ENCODE measurements at places on chromosomes 16 and 17.

DNA sequence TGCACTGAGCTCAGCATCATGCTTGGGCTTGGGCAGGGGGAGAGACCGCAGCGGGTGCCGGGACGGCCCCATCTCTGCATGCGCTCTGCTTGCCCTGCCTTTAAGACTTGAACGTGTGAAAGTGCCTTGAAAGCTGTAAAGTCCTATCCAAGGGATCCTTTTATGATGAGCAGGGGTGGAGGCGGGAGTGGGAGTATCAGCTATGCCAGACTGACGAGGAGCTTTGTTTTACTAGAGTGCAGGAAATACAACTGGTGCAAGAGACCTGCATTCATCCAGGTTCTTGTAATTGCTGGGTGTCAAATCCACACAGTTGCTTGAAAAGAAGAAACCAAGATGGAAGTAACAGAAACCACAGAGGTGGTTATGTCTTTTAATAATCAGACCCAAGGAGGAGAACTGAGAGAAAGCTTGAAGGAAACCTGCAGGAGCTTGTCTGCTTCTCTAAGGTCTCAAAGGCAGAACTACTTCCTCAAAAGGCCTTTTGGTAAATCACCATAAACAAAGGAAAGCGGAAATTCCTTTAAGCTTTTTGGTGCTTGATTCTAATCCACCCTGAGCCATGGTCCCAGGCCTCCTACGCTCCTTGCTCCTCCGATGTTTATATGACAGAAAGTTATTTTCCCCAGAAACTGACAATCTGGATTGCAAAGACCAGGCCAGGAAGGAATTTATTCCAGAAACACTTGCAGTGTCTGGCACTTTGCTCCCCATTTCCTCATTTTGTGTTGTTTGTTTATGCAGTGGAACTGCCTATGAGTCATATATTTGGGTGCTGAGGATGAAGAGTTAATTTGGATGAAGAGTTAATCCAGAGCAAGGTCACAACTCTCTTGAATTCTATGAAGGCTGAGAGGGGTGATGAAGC, 51.3 kb upstream of the FBXO47 start:
- peak; percentile 12 for DNase-seq

- no peak for DNase-seq
Observed at GRCh38 chr16:840561-841454, 40.3 kb upstream of the GNG13 start.

GRCh38 chr16:1363501-1364041, 11.8 kb downstream of the GNPTG start:
- DNase-seq = no peak

DNA sequence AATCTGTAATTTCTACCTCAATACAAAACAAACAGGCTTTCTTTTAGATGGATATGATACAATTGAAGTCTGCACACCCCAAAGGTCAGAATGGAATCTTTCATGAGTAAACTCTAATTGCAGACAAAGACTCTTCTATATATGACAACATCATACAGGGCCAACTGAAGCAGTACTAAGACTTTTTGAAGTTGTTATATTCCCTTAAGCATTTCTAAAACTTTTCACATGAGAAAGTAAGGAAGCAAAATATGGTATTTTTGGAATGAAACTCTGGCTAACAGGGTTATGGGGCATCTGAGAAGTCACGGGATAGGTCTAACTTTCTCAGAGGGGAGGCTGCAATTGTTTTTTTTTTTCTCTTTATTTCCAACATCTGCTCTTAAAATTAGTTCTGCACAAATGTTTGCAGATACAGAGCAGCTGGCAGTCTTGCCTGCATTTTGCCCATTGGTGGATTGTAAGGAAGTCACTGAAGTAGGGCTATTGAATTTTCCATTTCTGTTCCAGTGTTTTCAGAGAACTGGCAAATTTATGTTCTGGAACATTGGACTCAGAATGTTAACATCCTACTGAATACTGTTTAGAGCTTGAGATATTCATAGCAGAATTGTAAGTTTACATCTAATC, 59.1 kb downstream of the SSH2 start:
- DNase-seq = no peak

GRCh38 chr17:68972119-68972704, 17.0 kb upstream of the ABCA8 start:
- DNase-seq = no peak

- DNase-seq = no peak
Observed at GRCh38 chr17:32492648-32493289, 6.0 kb downstream of the CDK5R1 start.

DNA sequence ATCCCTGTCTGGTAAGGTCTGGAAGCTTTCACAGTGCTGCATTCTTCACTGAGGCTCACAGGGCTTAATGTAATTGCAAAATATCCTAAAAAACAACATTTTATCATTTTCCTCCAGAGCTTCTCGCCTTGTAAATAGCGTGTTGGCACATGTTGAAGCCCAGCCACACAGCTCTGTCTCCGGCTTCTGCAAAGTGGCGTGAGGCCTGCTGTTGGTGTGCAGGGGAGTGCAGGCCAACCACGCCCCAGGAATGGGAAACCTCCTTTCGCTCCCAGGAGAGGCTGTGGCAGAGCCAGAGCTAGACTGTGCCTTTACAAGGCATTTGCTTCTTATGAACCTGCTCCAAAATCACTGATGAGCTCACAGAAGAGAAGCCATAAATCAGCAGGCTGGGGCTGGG, 248.2 kb upstream of the MAF start:
- DNase-seq = no peak

- no peak for DNase-seq
Observed at GRCh38 chr17:33016920-33017319, 25.3 kb downstream of the SPACA3 start.

DNA sequence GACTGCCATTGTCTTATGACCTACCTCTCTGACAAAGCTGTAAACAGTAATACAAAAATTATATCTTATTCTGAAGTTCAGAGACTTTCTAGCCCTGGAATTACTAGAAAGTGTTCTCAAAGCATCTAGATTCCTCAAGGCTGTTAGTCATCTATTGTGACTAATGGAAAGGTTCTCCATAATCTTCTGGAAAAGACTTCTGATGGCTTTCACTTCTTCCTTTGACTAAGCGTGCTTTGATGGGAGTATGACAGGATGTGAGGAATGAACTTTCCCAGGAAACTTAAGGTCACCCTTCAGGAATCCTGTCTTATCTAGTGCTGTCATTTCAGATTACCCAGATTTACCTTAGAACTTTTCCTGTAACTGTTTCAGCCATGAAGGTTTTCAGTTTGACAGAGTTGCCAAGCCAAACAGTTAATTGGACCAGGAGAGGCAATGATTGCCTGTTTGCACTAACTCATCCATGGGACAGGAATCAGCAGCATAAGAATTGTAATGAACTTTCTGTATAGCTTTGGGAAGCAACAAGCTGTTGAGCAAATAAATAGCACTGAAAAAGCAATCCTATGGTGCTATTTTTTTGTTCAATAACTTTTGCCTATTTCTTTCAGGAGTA, 43.5 kb downstream of the AP2B1 start:
- no peak for DNase-seq

GRCh38 chr17:67068999-67069398, 24.6 kb downstream of the CACNG1 start:
- no peak for DNase-seq

- DNase-seq = no peak
Observed at GRCh38 chr17:7137171-7137943, 22.7 kb upstream of the ASGR2 start.

DNA sequence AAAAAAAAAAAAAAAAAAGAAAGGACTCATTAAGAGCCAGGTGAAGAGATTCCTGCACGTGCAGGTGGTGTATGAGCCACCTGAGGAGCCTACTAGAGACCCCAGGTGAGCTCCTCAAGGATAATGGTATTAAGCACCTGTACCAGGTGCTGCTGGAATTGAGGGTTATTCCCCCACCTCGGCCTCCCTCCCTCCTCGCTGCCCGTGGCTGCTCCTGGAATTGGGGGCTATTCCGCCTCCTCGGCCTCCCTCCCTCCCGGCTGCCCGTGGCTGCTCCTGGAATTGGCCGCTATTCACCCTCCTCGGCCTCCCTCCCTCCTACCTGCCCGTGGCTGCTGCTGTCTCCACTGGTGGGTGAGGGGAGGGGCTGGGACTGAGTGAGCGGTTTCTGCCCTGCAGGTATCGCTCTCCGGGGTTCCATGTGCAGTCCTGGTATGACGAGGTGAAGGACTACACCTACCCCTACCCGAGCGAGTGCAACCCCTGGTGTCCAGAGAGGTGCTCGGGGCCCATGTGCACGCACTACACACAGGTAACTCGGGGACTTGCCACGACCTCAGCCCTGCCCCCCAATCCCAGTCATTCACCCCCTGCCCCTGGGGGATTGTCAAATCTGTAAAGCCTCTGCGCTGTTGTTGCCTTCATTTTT, 29.3 kb downstream of the CRISPLD2 start:
- DNase-seq = no peak

Measured in GM12864 (cell line).